CD4-positive, alpha-beta memory T cell (primary cell): ENCODE measurements at places on chromosomes 16 and 17.

GRCh38 chr17:28749516-28750177 is 5.8 kb downstream of the TRAF4 start:
- no peaks in the 10 kb centered on the region for H3K27me3 ChIP-seq
- peaks cover 21% of the 10 kb centered on the region for H3K4me1 ChIP-seq
- peak overlapping the region; percentile 10 for H3K27ac ChIP-seq
- no peak overlapping the region for H3K4me3 ChIP-seq
- no peak for DNase-seq

DNA sequence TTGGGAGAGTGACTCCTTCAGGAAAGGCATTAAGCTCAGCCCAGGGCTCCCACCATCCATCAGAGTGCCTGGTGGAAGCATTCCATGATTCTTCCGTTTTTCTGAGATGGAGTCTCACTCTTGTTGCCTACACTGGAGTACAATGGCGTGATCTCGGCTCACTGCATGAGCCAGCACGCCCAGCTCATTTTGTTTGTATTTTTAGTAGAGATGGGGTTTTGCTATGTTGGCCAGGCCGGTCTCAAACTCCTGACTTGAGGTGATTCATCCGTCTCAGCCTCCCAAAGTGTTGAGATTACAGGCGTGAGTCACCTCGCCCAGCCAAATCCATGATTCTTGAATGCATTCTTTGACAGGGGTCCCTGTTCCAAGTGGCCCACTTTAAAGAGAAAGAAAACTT is 23.1 kb downstream of the MIS12 start:
- H3K27me3 ChIP-seq, result no peaks in the 10 kb centered on the region
- peaks cover 3% of the 10 kb centered on the region for H3K36me3 ChIP-seq
- no peak for DNase-seq
- H3K27ac ChIP-seq, result no peak overlapping the region
- H3K4me1 ChIP-seq, result peaks cover 17% of the 10 kb centered on the region

GRCh38 chr17:77345260-77345910 is 204.6 kb downstream of the SEC14L1 start:
- H3K27me3 ChIP-seq, result no peaks in the 10 kb centered on the region
- no peak for DNase-seq
- H3K4me1 ChIP-seq, result peaks cover 58% of the 10 kb centered on the region
- H3K36me3 ChIP-seq, result no peaks in the 10 kb centered on the region

DNA sequence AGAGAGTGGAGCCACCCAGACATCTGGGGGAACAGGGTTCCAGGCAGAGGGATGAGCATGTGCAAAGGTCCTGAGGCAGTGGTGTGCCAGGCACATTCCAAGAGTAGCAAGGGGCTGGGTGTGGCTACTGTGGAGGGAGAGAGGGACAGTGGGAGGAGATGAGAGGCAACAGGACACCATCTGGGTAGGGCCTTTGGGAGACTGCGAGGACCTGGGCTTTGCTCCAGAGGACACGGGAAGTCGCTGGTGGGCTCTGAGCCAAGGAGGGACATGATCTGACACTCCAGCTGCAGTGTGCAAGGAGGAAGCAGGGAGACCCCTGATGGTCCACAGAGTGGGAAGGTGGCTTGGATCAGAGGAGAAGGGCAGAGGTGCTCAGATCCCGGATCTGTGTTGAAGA is 56.7 kb upstream of the MED9 start:
- no peaks in the 10 kb centered on the region for H3K27me3 ChIP-seq
- H3K36me3 ChIP-seq, result no peaks in the 10 kb centered on the region
- DNase-seq, result no peak
- H3K4me1 ChIP-seq, result peaks cover 15% of the 10 kb centered on the region
- no peak overlapping the region for H3K4me3 ChIP-seq

- H3K4me1 ChIP-seq, result peaks cover 23% of the 10 kb centered on the region
- no peak overlapping the region for H3K27ac ChIP-seq
- H3K27me3 ChIP-seq, result peaks cover 8% of the 10 kb centered on the region
- no peak overlapping the region for H3K4me3 ChIP-seq
These were observed 2.8 kb downstream of the ACE start for GRCh38 chr17:63479495-63480184.

DNA sequence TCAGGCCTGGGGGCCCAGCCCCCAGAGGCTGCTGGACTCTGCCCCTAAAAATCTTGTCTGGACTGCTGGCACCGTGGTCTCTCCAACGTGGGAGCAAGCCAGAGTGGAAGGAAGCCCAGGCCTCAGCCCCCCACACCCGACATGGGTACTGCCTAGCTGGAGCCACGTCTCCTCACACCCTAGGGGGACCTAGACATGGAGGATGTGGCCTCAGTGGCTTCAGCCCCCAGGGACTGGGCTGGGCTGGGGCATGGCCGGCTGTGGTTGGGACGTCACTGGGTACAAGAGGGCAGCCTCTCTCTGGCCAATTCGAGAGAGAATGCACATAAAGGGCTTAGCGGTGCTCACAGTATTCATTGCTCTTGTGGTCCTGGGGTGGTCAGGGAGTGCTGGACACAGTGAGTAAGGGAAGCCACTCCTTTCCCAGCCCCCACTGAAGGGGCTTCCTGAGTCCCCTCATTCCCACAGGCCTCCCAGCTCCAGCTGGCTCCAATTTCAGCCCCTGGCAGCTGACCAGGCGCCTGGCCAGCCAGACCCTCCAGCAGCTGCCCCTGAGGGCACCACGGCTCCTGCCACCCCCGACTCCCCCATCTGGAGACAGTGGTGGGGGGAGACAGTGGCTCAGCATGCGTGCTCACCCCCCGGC is 1.1 kb downstream of the CDH15 start:
- no peak overlapping the region for H3K4me3 ChIP-seq
- H3K4me1 ChIP-seq, result peaks cover 17% of the 10 kb centered on the region
- H3K36me3 ChIP-seq, result no peaks in the 10 kb centered on the region
- no peak overlapping the region for H3K27ac ChIP-seq
- DNase-seq, result no peak

- no peak overlapping the region for H3K27ac ChIP-seq
- H3K36me3 ChIP-seq, result peaks cover 7% of the 10 kb centered on the region
- H3K27me3 ChIP-seq, result no peaks in the 10 kb centered on the region
- no peaks in the 10 kb centered on the region for H3K4me1 ChIP-seq
- H3K4me3 ChIP-seq, result no peak overlapping the region
- no peak for DNase-seq
These were observed 97.2 kb downstream of the RAP1GAP2 start for GRCh38 chr17:2893422-2893914.

DNA sequence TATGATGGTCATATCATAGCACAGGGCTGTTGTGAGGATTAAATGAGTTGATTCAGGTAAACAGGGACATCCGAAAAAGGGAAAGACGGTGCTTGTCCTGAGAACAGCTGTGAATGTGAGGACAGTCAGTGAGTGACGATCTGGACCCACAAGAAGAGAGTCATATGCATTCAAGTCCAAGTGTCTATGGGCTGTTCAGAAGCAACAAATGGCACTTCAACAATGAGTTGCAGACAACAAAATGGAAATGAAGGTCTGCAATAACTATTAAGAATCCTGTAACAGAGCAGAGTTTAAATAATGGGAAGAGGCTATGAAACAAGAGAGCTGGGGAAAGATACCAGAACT is 100.3 kb downstream of the ADCY9 start:
- peaks cover 9% of the 10 kb centered on the region for H3K4me1 ChIP-seq
- no peaks in the 10 kb centered on the region for H3K27me3 ChIP-seq
- no peak for DNase-seq
- no peak overlapping the region for H3K4me3 ChIP-seq
- H3K36me3 ChIP-seq, result no peaks in the 10 kb centered on the region

GRCh38 chr16:21284414-21284813 is 6.3 kb upstream of the CRYM start:
- H3K27ac ChIP-seq, result no peak overlapping the region
- peaks cover 15% of the 10 kb centered on the region for H3K27me3 ChIP-seq

DNA sequence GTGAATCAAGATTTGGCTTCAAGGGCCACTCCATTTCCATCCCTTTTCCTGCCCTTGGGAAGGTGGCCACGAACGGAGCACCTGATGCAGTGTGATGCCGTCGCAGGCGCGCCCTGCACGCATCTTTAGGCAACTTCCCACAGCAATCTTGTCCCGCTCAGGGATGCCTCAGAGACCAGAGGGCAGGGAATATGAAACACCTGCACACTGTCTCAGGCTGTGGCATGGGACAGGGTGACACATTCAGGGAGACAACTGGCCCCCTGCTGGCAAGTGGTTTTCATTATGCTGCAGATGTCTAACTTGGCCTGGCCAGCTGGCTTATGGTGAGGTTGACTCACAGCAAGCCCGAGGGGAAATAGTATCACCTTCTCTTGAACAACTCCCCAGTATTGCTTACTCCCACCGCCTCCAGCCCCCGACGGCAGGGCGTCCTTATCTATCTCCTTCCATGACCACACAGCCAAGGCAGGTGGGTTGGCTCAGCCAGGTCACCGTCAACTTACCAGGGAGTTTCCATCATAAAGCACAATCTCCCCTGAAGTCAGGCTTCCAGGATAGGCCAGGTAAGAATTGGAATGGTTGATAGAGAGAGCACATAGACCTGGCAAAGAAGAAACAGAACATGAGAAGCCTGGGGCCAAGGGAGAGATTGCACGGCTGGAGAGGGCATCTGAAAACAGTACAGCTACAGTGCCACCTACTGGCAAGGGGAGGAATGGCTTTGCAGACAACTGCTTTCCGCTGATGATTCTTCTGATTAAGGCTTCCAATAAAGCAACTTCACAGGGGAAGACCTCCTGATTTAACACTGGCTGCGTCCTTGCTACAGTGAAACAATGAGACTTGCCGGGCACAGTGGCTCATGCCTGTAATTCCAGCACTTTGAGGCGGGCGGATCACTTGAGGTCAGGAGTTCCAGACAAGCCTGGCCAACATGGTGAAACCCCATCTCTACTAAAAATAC is 21.1 kb downstream of the WIPI1 start:
- H3K4me1 ChIP-seq, result peaks cover 51% of the 10 kb centered on the region
- peak; percentile 84 for DNase-seq
- no peak overlapping the region for H3K27ac ChIP-seq

DNA sequence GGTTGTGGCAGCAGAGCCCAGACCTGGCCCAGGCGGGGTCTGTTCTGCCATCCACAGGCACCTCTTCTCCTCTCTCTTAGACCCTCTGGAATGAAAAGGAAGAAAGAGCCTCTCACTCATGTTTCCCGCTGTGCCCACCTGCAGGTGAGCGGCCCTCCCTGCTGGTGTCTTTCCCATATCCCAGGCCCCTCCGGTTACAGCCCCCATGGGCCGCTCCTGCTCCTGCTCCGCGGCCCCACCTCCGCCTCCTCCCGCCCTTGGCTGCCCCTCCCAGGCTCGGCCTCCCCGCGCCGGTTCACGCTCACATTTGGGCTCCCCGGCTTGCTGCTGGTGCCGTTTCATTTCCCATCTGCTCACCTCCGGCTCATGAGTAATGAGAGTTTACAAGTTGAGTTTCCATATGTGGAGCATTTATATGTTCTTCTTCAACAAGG is 98.7 kb upstream of the SDK2 start:
- H3K4me3 ChIP-seq, result no peak overlapping the region
- DNase-seq, result no peak
- no peaks in the 10 kb centered on the region for H3K36me3 ChIP-seq
- no peak overlapping the region for H3K27ac ChIP-seq
- peaks cover 4% of the 10 kb centered on the region for H3K4me1 ChIP-seq

DNA sequence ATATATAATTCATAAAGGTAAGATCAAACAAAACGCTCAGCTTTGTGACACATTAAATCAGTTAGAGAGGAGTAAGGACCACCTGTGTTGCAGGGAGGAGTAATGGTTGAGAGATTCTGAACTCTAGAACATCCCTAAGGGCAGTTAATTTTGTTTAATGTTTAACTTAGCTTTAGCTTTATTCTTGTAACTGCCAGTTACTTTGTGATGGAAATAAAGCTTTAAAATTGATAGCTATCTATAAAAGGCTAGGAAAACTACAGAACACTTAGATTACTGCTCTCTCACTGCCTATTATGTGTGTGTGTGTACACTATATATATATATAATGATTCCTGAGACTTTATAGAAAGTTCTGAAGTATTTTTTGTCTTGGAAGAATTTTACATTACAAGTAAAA is 37.8 kb downstream of the PTRH2 start:
- H3K4me1 ChIP-seq, result no peaks in the 10 kb centered on the region
- no peak overlapping the region for H3K4me3 ChIP-seq
- DNase-seq, result no peak
- H3K27me3 ChIP-seq, result no peaks in the 10 kb centered on the region
- no peak overlapping the region for H3K27ac ChIP-seq
- peaks cover 63% of the 10 kb centered on the region for H3K36me3 ChIP-seq

GRCh38 chr17:60745544-60745943 is 67.9 kb downstream of the BCAS3 start:
- H3K27ac ChIP-seq, result no peak overlapping the region
- DNase-seq, result no peak
- no peaks in the 10 kb centered on the region for H3K36me3 ChIP-seq
- H3K27me3 ChIP-seq, result no peaks in the 10 kb centered on the region

DNA sequence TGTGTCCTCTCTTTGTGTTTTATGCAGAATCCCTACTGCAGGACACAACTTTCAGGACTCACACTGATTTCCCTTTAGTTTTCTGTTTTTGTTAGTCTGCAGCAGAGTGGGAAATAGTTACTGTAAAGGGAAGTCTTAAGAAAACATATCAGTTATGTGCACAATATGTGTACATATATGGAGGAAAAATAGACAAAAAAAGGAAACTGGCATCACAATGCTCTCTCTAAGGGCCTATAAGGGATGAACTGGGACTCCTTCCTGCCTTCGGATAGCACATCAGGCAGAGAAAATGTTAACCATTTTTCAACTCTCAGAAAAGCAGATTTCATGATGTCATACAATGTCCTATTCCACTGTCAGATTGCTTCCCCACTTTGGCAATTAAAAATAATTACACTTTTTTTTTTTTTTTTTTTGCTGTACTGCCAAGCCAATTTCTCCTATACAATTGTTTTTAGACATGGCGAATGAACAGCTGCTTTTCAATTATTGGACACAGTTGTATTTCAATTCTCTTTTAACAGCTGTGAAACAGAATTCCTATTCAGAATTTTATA is 112.5 kb upstream of the KCNJ16 start:
- H3K4me1 ChIP-seq, result no peaks in the 10 kb centered on the region
- H3K36me3 ChIP-seq, result no peaks in the 10 kb centered on the region
- no peak overlapping the region for H3K27ac ChIP-seq
- H3K27me3 ChIP-seq, result no peaks in the 10 kb centered on the region

DNA sequence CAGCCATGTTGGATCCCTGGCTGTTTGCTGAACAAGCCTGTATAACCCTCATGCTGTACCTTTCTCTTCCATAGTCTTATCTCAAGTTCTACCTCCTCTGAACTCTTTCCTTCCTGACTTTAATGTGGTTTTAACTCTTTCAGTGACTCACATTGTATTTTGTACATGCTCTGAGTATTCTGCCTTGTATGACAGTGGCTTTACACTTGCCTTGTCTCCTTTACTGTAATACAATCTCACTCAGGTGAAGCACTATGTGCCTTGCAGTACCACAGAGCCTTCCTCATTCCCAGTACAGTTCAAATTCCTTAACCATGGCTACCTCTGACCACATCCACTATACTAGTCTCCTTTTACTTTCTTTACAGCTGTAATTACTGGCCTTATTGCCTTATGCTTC is 14.1 kb downstream of the PSMD11 start:
- peaks cover 43% of the 10 kb centered on the region for H3K36me3 ChIP-seq
- H3K27me3 ChIP-seq, result no peaks in the 10 kb centered on the region
- no peak overlapping the region for H3K4me3 ChIP-seq
- no peak overlapping the region for H3K27ac ChIP-seq
- DNase-seq, result no peak

GRCh38 chr16:55699616-55700015 is 43.8 kb downstream of the SLC6A2 start:
- no peak overlapping the region for H3K27ac ChIP-seq
- no peaks in the 10 kb centered on the region for H3K27me3 ChIP-seq
- no peak for DNase-seq
- H3K36me3 ChIP-seq, result no peaks in the 10 kb centered on the region

- no peak overlapping the region for H3K27ac ChIP-seq
- peaks cover 12% of the 10 kb centered on the region for H3K27me3 ChIP-seq
- DNase-seq, result no peak
- H3K4me1 ChIP-seq, result peaks cover 3% of the 10 kb centered on the region
- no peak overlapping the region for H3K4me3 ChIP-seq
These were observed 5.9 kb upstream of the MMD start for GRCh38 chr17:55427587-55427882.
